ENCODE measurements at places on chromosomes 6 and 20.

GRCh38 chr6:132715881-132716637 lies 2.2 kb upstream of the VNN1 start:
- DNase-seq, result no peak

- no peak for DNase-seq
These were observed 7.4 kb downstream of the IBTK start for GRCh38 chr6:82240186-82240585.

DNA sequence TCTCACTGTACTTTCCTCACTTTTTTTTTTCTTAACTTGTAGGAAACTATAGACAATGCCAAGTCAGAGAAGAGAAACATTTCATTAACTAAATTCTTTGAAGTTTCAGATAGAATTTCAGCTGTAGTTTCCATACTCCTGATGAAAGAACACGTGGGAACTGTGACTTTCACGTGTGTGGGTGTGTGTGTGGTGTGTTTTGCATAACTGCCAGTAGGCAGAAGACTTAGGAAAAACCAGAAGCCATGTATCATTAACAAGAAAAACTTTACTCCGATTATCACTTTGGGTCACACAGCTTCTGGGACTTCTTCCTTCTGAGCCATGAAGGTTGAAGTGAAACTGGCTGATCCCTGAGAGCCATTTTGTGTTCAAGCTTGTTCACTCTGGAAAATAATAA lies 483.3 kb downstream of the TFAP2B start:
- no peak for DNase-seq

GRCh38 chr20:25016471-25016870 lies 23.9 kb upstream of the APMAP start:
- DNase-seq, result no peak

- no peak for DNase-seq
These were observed 46.7 kb upstream of the SUPT3H start for GRCh38 chr6:45424451-45424861.

DNA sequence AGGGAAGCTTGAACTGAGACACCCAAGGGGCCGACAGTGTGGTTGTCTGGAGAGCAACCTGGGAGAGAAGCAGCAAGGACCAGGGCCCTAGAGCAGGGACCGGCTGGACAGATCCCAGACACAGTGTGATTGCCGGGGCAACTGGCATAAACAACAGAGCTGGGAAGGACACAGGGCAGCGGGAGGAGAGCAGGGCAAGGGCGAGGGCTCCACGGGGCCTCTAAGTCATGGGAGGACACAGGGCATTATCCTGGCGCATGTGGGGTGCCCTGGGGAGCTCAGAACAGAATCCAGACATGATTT lies 31.1 kb upstream of the CCR6 start:
- no peak for DNase-seq

- no peak for DNase-seq
These were observed 4.2 kb upstream of the CST11 start for GRCh38 chr20:23456873-23457272.

DNA sequence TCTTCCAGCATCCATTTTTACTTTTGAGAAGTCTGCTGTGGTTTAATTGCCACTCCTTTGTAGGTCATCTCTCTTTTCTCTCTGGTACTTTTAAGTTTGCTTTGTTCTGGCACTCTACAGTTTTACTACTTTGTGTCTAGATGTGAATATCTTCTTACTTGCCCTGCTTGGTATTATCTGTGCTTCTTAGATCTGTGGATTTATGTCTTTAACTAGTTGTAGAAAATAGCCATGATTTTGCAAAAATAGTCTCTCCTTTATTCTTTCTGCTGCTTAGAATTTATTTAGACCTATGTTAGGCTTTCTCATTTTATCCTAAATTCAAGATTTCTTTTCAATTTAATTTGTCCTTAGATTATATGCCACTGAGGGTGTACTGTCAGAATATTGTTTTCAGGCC lies 5.2 kb upstream of the MAK start:
- no peak for DNase-seq

- DNase-seq, result no peak
These were observed 5.4 kb upstream of the SIRPB1 start for GRCh38 chr20:1625083-1625690.

- DNase-seq, result no peak
These were observed 5.1 kb downstream of the TFB1M start for GRCh38 chr6:155309150-155309549.

DNA sequence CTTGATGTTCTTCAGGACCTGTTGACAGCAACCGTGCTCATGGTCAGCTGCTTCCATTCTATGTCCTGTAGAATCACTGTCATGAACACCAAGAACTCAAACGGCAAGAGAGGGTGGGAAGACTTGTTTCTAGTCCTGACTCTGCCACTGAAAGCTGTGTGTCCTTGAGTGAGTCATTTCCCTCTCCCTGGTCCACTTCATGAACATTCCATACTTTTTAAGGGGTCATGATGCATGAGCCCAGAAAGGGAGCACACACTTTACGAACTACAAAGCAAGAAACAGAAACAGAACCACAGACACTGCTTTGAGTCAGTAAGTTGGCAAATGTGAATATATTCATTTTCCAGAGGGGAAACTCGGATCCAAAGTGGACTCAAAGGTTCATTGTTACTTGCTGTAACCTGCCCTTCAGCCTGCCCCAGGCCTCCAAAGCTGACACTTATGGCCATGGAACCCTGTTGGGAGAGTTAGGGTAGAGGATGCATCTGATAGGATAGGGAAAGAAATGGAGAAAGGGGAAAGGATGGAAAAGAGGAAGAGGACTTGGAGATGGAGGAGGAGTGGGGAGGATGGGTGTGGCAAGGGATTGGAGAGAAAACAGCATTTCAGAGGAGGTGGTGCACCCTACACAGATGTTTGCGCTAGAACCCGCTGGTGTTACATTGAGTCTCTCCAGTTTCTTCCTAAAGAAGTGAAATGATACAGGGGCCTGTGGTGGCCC lies 129.8 kb downstream of the FOXO3 start:
- no peak for DNase-seq

- DNase-seq, result no peak
These were observed 28.2 kb upstream of the NOX3 start for GRCh38 chr6:155483858-155484257.

DNA sequence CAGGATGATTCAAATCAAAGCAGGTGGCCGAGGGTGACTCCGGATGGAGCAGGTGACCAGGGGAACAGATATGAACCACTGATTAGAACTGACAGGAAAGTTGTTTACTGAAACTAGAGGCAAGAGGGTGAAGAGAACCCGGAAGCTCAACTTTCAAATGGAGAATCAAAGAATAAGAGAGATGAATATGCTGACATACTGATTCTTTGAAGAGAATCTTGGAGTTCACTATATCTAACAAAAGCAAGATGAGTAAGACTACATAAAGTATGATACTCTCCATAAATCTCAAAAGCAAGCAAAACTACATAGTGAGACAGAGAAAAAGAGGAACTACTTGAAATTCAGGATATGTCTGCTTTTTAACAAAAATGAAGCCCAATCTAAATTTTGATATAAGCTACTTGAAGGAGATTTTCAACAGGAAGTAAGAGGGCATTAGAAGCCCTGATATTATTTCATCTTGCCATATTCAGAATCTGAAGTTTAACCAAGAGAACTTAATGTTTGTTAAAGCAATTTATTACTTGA lies 4.0 kb upstream of the UBD start:
- no peak for DNase-seq

GRCh38 chr6:134683783-134684422 lies 266.0 kb downstream of the ALDH8A1 start:
- no peak for DNase-seq

DNA sequence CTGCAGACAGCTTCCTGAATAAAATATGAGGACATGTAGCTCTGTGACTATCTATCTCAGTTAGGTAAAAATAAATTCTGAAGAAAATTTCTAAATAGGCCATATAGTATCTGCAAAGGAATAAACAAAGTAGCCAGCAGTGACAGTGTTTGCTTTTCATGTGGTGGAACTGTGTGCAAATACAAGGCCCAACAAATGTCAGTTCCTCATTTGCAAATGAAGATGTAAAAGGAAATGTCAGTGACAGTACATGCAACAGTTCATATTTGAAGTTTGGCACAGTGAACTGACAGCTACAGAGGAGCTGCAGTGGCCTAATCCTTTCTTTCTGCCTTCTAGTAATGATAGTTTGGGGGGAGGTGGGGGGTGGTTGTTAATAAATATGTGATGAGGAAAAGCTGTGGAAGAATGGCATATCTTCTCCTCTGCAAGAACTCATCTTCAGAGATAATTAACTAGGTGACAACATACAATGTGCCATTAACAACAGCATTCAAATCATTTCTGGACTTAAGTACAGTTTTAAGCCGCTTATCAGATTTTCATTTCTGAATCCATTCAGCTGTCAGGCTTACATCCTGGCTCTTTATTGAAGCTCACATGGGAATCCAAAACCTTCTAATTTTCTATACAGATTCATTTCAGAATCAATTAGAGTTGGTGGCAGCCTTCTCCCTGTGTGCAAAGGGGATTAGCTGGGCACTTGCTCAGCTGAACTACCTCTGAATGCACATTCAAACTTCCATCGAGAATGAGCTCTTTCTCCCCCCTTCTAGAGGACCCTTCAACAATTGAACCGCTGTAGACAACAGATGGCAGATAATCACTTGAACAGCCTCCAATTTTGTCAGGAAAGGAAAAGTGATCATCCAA lies 1059.0 kb upstream of the EPHA7 start:
- DNase-seq, result no peak

GRCh38 chr6:36559011-36559793 lies 11.9 kb upstream of the STK38 start:
- DNase-seq, result no peak

DNA sequence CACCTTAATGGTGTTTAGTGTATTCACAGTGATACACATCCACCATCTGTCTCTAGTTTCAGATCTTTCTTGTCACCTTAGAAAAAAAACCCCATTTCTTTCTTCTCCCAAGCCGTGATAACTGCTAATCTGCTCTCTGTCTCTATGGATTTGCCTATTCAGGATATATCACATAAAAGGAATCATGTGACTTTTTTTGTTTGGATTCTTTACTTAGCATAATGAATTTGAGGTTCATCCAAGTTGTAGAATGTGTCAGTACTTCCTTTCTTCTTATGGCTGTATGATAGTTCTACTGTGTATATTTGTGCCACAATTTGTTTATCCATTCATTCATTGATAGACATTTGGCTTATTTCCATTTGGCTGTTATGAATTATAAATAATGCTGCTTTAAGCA lies 57.1 kb downstream of the ITCH start:
- no peak for DNase-seq

- no peak for DNase-seq
These were observed 132.7 kb upstream of the TMEM170B start for GRCh38 chr6:11404838-11405237.

GRCh38 chr6:7919871-7920270 lies 9.3 kb upstream of the TXNDC5 start:
- DNase-seq, result no peak

DNA sequence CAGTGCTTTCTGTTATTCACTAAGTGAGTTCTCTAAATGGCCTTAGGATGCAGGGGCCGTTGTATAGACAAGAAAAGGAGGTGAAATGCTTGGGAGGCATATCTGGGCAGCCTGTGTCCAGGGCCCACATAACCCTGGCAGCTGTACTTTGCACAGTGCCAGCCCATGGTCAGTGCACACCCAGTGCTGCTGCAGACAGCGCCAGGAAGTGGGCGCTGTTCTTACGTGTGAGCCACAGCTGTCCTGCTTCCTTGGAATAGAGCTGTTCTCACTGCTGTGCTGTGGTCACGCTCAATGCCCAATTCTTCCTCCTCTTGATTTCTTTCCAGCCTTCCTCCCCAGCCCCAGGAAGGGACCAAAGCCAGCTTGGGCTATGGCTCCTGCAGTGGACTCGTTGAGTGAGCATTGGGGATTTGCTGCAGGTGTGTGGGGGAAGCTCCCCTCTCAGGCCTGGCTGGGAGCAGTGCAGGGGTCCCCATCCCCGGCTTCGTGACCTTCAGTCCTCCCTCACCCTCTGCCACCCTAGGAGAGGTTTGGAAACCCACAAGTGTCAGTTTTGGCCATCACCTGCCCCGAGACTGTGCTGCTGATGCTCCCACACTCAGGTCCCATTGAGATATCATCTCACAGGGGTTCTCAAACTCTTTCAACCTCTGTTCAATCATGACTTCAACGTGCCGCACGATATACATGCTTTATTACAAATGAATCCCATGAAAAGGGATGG lies 246.8 kb upstream of the EXOC2 start:
- DNase-seq, result no peak

DNA sequence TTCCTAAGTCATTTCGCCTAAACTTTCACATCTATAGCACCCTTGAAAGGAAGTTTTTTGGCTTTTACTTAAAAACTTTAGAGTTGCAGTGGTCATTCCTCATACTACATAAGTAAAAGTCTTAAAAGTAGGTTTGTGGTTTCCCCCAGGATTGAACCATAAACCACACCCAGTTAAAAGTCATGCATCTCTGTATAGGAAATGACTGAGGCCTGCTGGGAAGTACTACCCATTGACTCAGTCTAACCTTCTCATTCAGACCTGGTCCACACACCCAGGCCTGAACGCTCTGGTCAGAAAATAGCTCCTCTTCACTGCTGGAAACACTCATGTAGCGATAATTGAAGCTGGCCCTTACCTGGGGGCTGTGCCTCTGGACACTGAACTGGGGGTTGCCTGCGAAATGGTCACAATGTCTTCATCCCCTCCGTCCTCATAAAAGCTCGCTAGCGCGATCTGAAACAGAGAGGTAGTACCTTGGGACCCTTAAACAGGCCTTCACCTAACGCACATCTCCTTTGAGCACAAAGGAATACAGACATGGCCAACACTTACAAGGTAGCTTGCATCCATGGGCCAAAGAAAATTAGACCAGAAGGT lies 2.6 kb downstream of the NSFL1C start:
- no peak for DNase-seq

DNA sequence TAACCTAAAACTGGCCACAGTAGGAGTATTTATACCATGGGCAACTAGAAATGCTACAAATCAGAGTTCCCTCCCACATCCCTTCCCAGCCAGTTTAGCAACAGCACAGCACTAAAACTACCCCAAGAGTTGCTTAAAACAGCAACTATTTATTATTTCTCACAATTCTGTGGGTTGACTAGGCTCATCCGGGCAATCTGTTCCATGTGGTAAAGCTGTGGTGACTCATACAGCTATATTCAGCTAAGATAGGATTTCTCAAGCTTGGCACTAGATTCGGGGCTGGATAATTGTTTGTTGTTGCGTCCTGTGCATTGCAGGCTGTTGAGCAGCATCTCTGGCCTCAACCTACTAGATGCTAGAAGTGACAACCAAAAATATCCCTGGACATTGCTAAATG lies 8.6 kb upstream of the HECA start:
- peak; percentile 8 for DNase-seq

DNA sequence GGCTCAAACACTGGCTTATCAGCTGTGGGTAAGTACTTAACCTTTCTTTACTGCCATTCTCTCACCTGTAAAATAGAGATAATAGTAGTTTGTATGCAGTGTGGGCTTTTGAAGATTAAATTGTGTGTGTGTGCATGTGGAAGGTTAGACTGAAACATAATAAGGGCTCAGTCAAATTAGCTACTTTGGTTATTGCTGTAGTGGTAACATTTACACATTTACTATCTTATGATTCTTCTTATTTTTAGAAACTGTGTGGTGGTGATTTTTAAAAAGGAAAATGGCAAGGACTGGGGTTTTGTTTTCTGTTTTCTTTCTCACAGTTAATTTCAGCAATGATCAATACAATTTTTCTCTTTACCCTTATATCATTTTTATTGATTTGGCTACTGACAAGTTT lies 206.9 kb downstream of the NKAIN2 start:
- no peak for DNase-seq

- no peak for DNase-seq
These were observed 20.7 kb downstream of the PREX1 start for GRCh38 chr20:48807051-48807450.
